Mesendoderm (in vitro differentiated cells): ENCODE measurements at places on chromosomes 6 and 20.

DNA sequence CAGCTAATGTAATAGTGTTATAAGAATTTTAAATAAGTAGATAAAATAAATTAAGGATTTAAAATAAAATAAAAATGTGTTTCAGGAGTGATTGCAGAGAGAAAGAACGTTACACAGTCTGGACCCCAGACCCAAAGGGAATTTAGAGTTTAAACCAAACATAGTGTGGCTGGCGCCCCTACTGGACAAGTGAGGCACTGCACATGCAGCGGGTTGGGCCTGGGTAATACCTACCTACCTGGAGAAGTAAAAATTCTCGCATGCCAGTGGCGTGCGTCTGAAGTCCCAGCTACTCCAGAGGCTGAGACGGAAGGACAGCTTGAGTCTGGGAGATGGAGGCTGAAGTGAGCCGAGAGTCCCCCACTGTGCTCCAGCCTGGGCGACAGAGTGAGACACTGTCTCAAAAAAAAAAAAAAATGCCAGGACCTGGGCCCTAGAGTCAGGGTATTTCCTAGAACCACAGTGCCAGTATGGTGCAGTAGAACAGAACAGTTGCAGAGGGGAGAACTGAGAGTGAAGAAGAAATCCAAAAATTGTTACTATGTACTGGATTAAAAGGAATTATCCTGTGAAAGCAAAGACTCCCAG is 71.4 kb upstream of the TCF21 start:
- H3K4me3 ChIP-seq = no peak overlapping the region
- no peaks in the 10 kb centered on the region for H3K4me1 ChIP-seq
- no peaks in the 10 kb centered on the region for H3K27me3 ChIP-seq
- no peaks in the 10 kb centered on the region for H3K36me3 ChIP-seq
- no peak overlapping the region for H3K27ac ChIP-seq

DNA sequence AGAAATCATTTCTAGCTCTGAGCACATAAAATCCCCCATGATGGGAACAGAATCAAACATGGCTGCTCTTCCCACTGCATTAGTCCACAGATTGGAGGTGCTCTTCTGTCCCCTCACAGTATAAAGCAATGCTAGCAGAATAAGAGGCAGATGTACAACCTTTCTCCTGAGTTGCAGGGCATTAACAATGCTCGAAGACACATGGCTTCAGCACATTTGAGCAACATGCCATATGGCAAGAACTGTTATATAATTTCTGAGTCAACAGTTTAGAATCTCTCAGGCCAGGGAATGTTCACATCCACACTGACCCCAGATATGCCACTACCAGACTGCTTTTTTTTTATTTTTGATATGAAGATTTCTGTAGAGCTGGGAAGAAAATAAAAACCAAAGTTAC is 119.6 kb downstream of the KIF13A start:
- no peaks in the 10 kb centered on the region for H3K36me3 ChIP-seq
- no peaks in the 10 kb centered on the region for H3K27me3 ChIP-seq
- no peaks in the 10 kb centered on the region for H3K4me1 ChIP-seq
- H3K27ac ChIP-seq = no peak overlapping the region

GRCh38 chr6:41654698-41655151 is 16.5 kb downstream of the MDFI start:
- H3K36me3 ChIP-seq = peaks cover 11% of the 10 kb centered on the region
- H3K4me3 ChIP-seq = no peak overlapping the region
- no peaks in the 10 kb centered on the region for H3K27me3 ChIP-seq
- H3K27ac ChIP-seq = no peak overlapping the region
- DNase-seq = no peak

DNA sequence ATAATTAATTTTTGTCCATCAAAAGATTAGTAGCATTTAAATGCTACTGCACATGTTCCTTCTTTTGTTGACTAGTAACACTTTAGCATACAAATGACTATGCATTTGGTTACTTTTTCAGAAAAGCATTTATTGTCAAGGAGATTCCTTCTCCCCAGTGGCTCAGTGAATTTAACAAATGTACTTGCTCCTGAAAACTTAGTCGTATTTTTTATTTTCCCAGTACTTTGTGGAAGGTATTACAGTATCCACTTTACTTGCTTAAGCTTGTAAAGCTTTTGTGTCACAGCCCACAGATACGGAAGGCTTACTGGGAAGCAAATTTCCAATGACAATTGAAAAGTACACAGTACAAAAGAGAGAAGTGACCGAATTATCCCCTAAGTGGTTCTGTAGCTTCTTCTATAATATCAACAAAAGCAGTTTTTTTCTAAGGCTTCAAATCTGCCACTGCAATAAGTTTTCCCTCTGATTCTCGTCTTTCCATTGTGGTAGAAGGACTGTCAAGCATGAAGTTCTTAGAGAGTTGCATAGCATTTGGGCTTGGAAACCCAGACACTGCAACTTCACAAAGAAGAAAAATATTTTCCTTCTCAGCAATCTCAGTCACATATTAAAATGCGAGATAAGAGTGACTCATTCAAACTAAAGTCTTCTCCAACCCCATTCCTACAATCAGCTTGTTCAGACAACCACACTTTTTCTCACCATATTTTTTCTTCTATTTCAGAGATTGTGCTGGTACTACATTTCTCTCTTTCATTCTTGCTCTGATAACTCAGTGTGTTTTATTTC is 431.2 kb downstream of the GRIK2 start:
- no peaks in the 10 kb centered on the region for H3K36me3 ChIP-seq
- DNase-seq = no peak
- no peaks in the 10 kb centered on the region for H3K4me1 ChIP-seq
- no peak overlapping the region for H3K4me3 ChIP-seq
- no peak overlapping the region for H3K27ac ChIP-seq
- no peaks in the 10 kb centered on the region for H3K27me3 ChIP-seq

- peak; percentile 50 for DNase-seq
- H3K27me3 ChIP-seq = no peaks in the 10 kb centered on the region
- H3K27ac ChIP-seq = peak overlapping the region; percentile 73
- H3K36me3 ChIP-seq = peaks cover 14% of the 10 kb centered on the region
Observed at GRCh38 chr6:132812756-132813172, 1.6 kb upstream of the RPS12 start.

DNA sequence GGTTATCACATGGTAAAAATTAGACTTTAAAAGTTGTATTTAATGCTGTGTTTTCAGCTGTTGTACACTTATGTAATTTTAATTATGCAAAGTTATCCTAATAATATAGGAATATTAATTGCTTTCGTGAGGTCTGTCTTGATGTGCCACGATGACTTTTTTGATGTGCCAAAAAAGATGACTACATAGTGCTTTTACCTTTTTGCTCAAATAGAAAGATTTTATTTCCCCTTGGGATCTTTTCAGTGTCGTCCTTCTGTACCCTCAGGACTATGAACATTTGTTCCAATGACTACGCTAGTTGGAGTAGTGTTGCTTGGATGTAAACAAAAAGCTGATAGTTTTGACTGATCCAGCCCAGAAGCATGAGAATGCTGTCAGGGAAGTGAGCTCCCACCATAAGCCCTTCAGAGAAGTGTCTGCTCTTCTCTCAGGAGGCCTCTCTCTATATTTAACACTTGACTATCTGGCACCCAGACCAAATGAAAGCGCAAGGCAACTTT is 1.2 kb upstream of the CD164 start:
- H3K4me1 ChIP-seq = peaks cover 2% of the 10 kb centered on the region
- peak; percentile 5 for DNase-seq
- H3K36me3 ChIP-seq = no peaks in the 10 kb centered on the region

DNA sequence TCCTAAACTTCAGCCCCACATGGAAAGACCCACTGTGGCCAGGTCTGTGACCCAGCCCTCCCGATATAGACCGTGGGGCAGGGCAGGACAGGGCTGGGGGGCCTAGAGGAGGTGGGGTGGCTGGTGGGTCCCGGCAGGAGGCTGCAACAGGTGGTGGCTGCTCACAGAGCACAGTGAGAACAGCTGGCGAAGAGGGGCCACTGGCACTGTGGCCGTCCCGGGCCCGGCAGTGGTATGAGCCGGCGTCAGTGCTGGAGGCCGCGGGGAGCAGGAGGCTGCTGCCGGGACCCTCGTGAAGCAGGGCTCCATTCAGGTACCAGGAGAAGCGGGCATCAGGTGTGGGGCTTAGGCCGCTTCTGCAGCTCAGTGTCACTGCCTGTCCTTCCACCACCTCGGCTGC is 13.4 kb downstream of the SIGLEC1 start:
- H3K4me1 ChIP-seq = no peaks in the 10 kb centered on the region
- DNase-seq = no peak
- H3K4me3 ChIP-seq = no peak overlapping the region
- no peak overlapping the region for H3K27ac ChIP-seq
- no peaks in the 10 kb centered on the region for H3K36me3 ChIP-seq

- DNase-seq = no peak
- no peaks in the 10 kb centered on the region for H3K4me1 ChIP-seq
- H3K4me3 ChIP-seq = no peak overlapping the region
- no peaks in the 10 kb centered on the region for H3K36me3 ChIP-seq
- H3K27ac ChIP-seq = no peak overlapping the region
Observed at GRCh38 chr20:23413862-23414422, 7.3 kb downstream of the NAPB start.

DNA sequence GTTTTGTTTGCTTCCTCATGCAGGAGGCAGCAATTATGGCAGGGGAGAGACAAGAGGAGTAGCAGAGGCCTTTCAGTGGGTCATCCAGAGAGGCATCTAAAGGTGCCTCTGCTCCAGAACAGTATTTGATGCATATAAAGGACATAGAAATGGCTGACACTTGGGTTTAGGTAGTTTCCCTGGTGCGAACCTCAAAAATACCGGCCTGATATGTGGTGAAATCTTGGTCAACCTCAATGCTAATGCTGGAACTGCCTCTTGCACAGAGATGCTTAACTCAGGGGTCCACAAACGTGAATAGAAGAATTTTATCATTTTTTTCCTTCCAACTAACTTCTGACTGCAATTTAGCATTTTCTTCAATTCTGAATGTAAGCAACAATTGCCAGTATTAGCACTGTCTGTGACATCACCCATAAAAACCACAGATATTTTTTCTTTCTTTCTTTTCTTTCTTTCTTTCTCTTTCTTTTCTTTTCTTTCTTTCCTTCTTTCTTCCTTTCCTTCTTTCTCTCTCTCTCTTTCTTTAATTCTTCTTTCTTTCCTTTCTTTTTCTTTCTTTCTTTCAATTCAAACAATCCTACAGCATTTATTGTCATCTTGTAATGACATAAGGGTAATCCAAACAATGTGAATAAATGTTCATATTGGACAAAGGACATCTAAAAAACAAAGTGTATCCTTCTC is 180.0 kb upstream of the UST start:
- no peak overlapping the region for H3K4me3 ChIP-seq
- H3K36me3 ChIP-seq = no peaks in the 10 kb centered on the region
- no peak overlapping the region for H3K27ac ChIP-seq
- no peak for DNase-seq
- H3K4me1 ChIP-seq = no peaks in the 10 kb centered on the region
- H3K27me3 ChIP-seq = no peaks in the 10 kb centered on the region

- no peak overlapping the region for H3K4me3 ChIP-seq
- no peaks in the 10 kb centered on the region for H3K36me3 ChIP-seq
- no peaks in the 10 kb centered on the region for H3K27me3 ChIP-seq
- no peaks in the 10 kb centered on the region for H3K4me1 ChIP-seq
- H3K27ac ChIP-seq = no peak overlapping the region
- DNase-seq = no peak
Observed at GRCh38 chr6:38316099-38316868, 323.4 kb downstream of the BTBD9 start.

DNA sequence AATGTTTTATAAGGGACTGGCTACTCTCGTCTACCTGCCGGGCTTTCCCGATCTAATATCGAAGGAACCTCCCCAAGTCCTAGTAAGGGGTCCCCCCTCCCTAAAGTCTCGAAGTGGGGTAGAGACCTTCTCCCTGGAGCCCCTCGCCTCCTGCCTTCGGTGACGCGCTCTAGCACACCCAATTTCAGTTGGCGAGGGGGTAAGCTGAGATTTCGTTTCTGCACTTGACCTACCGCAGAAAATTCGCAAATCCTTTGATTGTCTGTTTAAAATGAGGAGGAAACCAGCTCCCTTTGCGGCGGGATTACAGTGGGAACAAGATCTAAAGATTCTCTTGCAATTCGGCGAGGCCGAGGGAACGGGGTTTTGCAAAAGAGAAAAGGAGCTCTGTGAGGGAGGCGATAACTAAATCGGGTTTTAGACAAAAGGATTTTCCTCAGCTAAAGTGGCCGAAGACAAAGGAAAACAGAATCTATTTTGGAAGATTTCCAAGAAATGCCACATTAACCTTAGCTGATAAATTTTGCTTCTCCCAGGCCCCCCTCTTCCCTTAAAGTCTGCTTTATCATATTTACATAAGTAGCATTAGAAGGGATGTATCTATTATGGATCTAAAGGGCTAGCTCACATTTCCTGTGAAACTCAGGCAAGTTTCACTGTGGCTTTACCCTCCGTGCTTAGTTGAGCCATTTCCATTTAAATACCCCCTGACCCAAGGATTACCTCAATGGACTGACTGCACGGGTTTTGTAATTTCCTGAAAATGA is 8.4 kb downstream of the SIM1 start:
- H3K4me1 ChIP-seq = peaks cover 2% of the 10 kb centered on the region
- H3K27ac ChIP-seq = no peak overlapping the region
- peaks cover 84% of the 10 kb centered on the region for H3K27me3 ChIP-seq
- H3K36me3 ChIP-seq = no peaks in the 10 kb centered on the region

DNA sequence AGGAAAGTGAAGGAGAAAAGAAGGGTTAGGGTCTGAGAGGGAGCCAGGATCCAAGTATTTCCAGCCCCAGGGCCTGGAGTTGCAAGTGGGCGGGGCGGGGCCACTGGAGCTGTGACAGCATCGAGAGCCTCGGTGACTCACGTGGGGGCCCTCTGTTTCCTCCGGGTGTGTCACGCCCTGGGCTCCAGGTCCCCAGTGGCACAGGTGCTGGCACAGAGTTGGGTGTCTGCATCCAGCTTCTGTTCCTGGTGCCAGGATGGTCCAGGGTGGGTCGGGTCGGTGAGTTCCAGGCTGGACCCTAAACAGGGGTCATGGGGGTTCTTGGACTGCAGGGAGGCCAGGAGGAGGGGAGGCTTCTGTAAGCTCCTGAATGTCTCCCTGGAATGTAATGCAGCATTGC is 16.7 kb downstream of the RAET1L start:
- no peaks in the 10 kb centered on the region for H3K36me3 ChIP-seq
- H3K4me1 ChIP-seq = no peaks in the 10 kb centered on the region
- no peak overlapping the region for H3K4me3 ChIP-seq

GRCh38 chr20:3993109-3993508 is 22.2 kb downstream of the RNF24 start:
- no peaks in the 10 kb centered on the region for H3K4me1 ChIP-seq
- DNase-seq = no peak
- H3K27ac ChIP-seq = no peak overlapping the region
- no peak overlapping the region for H3K4me3 ChIP-seq
- H3K36me3 ChIP-seq = no peaks in the 10 kb centered on the region
- H3K27me3 ChIP-seq = no peaks in the 10 kb centered on the region

- no peak overlapping the region for H3K27ac ChIP-seq
- no peaks in the 10 kb centered on the region for H3K4me1 ChIP-seq
- H3K27me3 ChIP-seq = no peaks in the 10 kb centered on the region
- H3K4me3 ChIP-seq = no peak overlapping the region
- no peak for DNase-seq
- no peaks in the 10 kb centered on the region for H3K36me3 ChIP-seq
Observed at GRCh38 chr6:157517601-157518359, 136.8 kb downstream of the ZDHHC14 start.
